ENCODE measurements at places on chromosomes 1 and 21. TPM values are rescaled to one million over a fixed set of nuclear protein-coding genes. Genes with fewer than 3 reads are reported as not detected.

Gene CAPZB
- 134 TPM for total RNA-seq

Gene CFHR4
- not detected for total RNA-seq

GRCh38 chr1:117076648-117077047 is 16.5 kb downstream of the TTF2 start:
- H3K4me3 ChIP-seq, result no peak overlapping the region

DNA sequence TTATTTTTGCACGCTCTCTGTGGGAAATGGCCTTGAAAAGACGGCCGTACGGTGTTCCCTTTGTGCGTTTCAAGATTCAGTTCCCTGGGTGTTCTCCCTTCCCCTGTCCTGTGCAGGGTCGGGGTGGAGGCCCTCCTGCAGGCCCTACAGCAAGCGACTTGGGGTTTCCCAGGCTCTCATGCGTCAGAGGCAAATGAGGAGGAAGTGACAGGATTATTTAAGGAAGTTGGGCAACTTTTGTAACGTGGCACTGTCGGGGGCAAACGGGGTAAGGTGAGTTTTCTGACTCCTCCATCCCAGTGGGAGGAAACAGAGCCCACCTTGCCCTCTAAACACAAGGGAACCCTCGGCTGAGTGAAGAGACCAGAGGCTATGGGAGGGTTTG is 16.1 kb upstream of the AJAP1 start:
- H3K27me3 ChIP-seq, result no peaks in the 10 kb centered on the region
- H3K36me3 ChIP-seq, result no peaks in the 10 kb centered on the region
- no peak overlapping the region for H3K4me3 ChIP-seq

GRCh38 chr1:174964972-174965361 is 34.8 kb upstream of the CACYBP start:
- no peaks in the 10 kb centered on the region for H3K27me3 ChIP-seq
- no peak overlapping the region for H3K27ac ChIP-seq
- no peaks in the 10 kb centered on the region for H3K36me3 ChIP-seq

DNA sequence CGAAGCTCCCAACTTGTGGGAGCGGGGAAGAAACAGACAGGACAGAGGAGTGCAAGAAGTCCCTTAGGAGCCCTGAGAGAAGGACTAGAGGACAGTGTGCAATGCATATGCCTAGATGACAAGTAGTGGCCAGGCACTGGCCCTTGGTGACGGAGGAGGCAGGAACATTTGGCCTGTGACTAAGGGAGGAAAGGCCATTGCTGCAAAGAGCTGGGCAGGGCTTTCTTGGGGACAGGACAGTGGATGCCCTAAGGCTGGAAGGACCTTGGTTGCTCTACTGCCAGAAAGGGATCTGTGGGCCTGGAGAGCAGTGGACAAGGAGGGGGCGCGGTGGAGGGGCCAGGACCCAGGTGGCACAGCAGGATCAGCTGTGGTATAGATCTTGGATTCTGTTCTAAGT is 481.3 kb downstream of the CAMTA1 start:
- no peak overlapping the region for H3K27ac ChIP-seq
- peaks cover 7% of the 10 kb centered on the region for H3K4me1 ChIP-seq
- H3K4me3 ChIP-seq, result no peak overlapping the region
- no peaks in the 10 kb centered on the region for H3K36me3 ChIP-seq

DNA sequence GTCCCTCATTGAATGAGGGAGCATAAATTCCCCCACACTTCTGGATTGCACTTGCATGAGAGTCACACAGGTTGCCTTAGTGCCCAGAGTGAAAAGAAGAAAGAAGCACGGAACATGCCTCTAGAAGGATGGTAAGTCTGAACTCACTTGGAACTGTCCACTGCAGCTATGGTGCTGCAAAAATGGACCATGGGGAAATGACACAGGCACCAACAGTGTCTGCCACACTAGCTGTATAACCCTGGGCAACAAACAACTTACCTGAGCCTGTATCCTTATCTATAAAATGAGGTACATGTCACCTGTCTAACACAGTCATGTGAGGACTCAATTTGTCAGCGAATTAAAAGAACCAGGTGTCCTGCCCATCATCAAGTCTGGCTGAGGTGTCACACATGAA is 50.7 kb downstream of the PALMD start:
- H3K27me3 ChIP-seq, result no peaks in the 10 kb centered on the region
- no peak overlapping the region for H3K4me3 ChIP-seq
- DNase-seq, result no peak
- no peaks in the 10 kb centered on the region for H3K4me1 ChIP-seq

All from neural progenitor cell (in vitro differentiated cells).